Neural crest cell (in vitro differentiated cells): ENCODE measurements at places on chromosomes 4 and X.

GRCh38 chrX:40325161-40325560 lies 227.4 kb upstream of the BCOR start:
- no peak for DNase-seq

- DNase-seq, result no peak
Observed at GRCh38 chr4:85956293-85956945, 403.4 kb downstream of the MAPK10 start.

DNA sequence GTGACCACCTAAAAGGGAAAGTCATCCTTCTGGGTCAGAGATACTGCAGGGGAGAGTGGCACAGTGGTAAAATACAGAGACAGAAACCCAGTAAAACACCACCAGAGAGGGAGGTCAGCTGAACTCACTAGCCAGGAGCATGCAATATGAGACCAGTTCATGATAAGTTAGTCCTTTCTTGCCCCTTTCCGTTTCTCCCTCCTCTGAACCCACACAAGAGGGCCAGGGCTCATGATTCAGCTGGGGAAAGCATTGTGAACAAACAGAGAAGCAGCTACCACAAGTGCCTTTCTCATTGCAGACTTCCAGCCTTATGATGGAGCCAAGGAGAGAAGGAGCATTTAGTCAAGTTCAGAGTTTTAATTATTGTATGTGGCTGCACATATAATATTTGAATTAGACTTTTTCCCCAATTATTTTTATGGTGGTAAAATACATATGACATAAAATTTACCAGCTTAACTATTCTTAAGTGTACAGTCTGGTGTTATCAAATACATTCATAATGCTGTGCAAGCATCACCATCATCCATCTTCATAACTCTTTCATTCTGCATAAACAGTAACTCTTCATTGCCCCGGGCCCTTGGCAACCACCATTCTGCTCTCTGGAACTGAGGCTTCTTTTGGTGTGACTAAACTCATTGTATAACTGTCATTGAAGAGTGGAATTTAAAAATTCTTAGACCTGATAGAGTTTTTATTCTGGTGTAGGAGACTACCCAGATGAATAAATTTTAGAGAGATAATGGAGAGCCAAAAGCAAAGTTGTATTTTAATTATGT lies 114.6 kb downstream of the DDIT4L start:
- no peak for DNase-seq

GRCh38 chrX:119617517-119618164 lies 11.4 kb upstream of the NKRF start:
- no peak for DNase-seq

GRCh38 chrX:20066968-20067708 lies 49.6 kb downstream of the MAP7D2 start:
- no peak for DNase-seq

- no peak for DNase-seq
Observed at GRCh38 chr4:179472164-179472563, 2029.9 kb upstream of the AGA start.

GRCh38 chr4:53122280-53123116 lies 243.4 kb downstream of the SCFD2 start:
- DNase-seq, result no peak

GRCh38 chr4:161360982-161361381 lies 802.8 kb downstream of the FSTL5 start:
- DNase-seq, result no peak
